ENCODE measurements at places on chromosomes 7 and 10.

- no peak for DNase-seq
Observed at GRCh38 chr7:121334875-121335648, 6.3 kb downstream of the WNT16 start.

DNA sequence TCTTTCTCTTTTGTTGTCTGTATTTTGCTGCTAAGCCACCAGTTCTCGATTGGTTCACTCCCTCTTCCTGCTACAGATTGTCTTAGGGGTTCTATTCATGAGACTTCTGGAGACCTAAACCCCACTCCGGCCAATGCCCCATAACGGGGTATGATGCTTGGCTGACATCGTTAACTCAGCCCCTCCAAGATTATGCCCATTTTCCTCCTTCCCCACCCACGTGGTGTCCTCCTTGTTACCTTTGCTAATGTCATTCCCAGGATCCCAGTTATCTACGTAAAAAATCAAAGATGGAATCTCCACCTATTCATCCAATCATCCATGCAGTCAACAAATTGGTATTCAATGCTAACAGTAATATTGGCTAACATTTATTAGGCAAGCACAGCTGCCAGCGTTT lies 228.3 kb downstream of the CAMK1D start:
- DNase-seq = no peak

- DNase-seq = peak; percentile 84
Observed at GRCh38 chr10:27192284-27192683, 37.1 kb downstream of the MASTL start.

DNA sequence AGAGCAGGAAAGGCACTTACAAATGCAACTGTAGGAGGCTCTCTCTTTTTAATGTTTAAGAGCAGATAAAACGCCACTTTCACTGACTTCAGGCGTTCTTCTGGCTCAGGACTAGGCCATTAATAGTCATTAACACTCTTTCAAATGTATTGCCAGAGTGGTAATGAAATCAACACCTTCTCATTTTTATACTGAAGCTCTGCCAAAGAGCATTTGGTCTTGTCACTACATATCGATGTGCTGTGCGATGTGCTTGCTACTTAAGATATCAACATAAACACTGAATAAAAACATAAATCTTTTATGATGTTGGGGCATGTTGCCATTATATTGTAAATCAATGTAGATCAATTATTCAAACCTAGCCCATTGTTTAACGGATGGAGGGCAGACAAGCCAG lies 634.7 kb downstream of the ARL4A start:
- no peak for DNase-seq

- DNase-seq = no peak
Observed at GRCh38 chr10:49362596-49363260, 33.2 kb downstream of the DRGX start.

DNA sequence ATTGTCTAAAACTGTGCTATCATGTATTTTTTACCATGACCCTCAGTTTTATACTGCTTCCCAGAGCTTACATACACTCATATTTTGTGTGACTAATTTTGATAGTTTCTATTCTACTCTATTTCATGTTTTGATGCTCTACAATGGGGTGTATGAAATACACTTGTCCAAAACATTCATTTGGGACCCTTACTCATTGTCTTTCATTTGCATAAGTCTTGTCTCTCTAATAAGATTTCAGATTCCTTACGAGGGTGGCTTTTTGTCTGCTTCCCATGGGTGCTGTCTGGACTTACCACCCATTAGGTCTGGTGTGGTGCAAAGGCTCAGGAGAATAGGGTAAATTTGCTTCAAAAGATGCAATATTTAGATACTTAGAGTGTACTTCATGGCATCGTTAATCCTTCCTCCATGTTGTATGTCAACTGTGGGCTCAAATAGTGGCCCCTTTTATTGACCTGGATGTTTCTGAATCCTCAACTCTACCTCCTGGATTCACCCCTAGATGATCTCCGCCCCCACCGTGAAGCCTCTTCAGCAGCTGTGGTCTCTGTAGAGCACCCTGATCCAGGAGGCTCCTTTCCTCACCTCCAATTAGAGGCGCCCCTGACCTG lies 3.6 kb upstream of the GIMAP5 start:
- DNase-seq = no peak

- no peak for DNase-seq
Observed at GRCh38 chr7:40874756-40875155, 740.0 kb downstream of the SUGCT start.

DNA sequence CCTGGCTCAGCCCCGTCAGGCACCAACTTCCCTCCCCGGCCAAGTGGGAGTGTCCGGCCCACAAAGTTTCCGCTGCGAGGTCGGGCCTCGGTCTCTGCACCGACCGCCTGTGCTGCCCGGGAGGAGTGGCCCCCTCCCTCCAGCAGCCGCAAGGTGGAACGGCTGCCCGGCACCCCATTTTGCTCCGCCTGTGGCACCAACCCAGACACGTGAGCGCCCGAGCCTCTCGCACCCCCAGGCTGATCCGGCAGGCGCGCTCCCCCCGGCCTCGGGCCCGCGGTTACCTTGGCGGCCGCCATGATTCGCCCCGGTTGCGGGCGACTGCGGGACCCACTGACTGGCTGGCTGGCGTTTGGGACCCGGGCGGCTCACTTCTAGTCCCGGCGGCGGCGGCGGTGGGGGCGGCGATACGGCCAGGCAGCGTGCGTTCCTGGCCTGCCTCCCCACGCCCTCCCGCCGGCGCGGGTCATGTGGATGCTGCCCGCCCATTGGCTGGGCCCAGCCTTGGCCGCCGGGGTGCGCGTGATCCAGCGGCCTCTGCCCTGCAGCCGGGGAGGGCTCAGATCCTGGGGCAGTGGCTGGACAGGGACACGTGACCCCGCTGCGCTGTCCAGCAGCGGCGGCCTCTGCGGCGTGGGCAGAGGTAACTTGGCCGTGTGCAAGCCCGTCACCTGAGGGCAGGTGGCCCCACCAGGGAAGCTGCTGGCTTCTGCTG lies at the start of gene SLC25A13:
SLC25A13 (minus strand) TSS at position 441 of the 715 bp plus-strand sequence; CDS start at position 299, 142 bp downstream.
- DNase-seq = no peak

DNA sequence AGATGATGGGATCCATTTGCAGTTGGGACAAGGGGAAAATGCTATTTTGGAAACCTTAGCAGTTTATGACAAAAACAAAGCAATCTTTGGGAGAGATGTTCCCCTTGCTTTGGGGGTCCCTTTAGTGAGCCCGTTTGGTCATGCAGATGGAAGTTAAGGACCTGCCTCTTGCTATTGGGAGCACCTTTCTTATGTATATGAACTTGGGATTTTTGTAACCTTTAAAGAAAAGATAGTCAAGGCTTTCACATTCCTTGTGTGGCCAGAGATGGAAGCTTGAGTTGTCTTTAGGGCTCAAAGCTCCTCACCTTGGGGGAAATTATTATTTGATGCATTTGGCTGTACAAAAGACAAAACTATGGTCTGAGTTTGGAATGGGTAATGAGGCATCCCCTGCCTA lies 179.0 kb upstream of the PLPP4 start:
- no peak for DNase-seq

DNA sequence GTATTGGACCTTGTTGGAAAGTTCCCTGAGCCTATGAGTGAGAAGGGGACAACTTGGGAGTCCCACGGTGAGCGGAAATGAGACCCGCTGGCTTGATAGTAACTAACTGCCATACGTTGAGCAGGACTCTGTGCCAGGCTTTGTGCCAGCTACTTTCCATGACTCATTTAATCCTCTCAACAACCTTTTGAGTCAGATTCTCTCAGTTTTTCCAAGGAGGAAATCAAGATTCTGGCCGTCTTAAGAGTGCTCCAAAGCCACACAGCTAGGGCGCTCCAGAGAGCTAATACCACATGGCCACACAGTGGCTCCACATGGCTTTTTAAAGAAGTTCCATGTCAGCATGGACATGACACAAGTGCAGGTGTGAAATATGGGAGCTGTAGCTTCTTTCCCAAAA lies 55.7 kb downstream of the NOD1 start:
- DNase-seq = no peak

DNA sequence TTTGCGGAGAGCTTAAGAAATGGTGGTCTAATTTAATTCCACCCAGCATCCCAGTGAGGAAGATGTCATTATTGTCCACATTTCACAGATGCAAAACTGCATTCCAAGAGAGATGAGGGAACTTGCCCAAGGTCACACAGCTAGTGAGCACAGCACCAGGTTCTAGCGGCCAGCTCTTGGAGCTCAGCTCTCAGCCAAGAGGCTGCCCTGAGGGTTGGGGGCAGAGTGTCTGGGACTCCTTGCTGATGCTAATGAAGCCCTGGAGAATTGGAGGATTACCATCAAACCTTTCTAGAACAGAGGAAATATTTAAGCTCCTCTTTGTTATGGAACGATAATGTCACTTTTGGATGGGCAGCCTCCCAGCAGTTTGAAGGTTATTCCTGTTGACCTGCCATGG lies 48.0 kb downstream of the PLPP4 start:
- no peak for DNase-seq

- no peak for DNase-seq
Observed at GRCh38 chr7:52017802-52018679, 701.4 kb upstream of the COBL start.

DNA sequence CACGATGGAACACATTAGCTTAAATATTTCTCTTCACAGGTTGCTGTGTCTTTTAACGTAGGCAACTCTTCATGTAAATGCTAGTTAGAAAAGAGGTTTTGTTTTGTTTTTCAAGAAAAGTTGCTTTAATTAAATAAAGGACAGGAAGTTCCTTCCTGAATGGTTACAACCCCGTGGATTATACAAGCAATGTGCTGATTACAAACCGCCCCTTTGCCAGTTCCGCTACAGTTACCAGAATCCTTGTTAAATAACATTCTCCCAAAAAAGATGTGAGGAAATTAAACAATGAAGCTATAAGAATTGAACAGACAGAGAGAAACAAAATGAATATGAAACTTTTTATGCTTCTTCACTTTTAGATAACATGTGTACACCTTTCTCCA lies 75.1 kb downstream of the LYZL2 start:
- DNase-seq = no peak

DNA sequence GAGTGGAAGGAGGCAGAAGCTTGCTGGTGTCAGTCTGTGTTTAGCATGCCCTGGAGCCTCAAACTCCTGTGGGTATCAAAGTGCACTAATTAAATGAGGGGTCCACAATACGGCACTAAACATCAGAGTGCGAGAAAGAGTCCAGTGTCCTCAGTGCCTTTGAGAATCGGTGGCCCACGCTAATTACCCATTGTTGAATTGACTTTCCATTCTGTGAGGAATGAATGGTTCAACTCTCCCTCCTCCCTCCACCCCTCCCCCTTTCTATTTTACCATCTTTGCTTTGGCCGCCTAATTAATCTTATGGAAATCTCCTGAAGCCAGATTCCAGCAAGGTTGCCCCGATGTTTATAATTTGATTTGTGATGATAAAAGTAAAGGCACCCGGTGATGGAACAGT lies 217.8 kb downstream of the TFEC start:
- DNase-seq = no peak

DNA sequence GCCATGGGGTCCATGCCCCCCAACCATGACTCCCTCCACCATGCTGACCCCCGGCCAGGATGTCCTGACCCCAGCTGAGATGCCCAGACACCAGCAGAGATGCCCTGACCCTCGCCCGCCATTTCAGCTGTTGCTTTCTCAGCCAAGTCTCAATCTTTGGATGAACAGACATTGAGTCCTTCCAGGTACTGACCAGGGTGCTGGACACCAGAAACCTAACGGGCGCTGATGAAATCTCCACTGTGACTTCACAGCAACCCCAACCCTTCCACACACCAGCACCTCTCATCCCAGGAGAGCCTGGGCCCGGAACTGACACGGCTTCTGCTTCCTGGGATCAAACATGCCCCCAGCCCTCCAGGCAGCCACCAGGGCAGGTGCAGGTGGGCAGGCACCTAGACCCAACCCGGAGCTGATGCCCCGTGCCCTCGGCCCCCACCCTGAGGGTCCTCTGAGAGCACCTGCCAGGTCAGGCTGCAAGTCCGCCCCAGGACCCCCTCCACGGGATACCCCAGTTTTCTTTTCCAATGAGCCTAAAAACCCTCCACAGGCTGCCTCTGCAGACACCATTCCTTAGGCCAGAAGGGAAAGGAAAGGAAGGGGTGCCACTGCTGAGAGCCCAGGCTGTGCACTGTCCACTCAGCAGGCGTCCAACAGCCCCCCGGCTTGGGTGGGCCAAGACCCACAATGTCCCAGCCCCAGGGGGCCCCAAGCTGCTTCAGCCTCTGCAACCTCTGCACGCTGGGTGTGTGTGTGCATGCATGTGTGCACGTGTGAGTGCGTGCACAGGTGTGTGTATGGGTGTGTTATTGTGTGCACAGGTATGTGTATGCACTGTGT lies 43.4 kb upstream of the PDGFA start:
- no peak for DNase-seq

- DNase-seq = no peak
Observed at GRCh38 chr10:29266641-29267040, 22.2 kb upstream of the LYZL1 start.

- no peak for DNase-seq
Observed at GRCh38 chr10:128102480-128103228, 23.6 kb downstream of the MKI67 start.
